Urinary bladder (tissue), 4 donors: ENCODE measurements at places on chromosomes 1 and 21.

DNA sequence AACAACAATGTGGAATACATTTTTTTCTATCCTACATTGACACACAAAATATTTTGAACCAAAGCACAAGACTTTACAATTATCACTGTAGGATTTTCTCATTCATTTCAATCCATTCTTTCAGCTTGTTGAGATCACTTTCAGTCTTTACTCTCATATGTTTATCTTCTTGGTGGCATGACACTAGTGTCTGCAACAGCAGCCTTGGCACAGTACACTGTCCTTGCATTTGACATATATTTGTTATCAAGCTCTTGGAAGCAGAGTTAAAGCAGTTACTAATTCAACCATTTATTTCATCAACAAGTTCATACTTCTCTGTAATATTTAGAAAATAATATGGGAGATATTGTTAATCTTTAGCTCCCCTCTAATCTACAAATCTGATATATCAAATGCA is 922.4 kb upstream of the ADGRL2 start:
- DNase-seq = no peak

DNA sequence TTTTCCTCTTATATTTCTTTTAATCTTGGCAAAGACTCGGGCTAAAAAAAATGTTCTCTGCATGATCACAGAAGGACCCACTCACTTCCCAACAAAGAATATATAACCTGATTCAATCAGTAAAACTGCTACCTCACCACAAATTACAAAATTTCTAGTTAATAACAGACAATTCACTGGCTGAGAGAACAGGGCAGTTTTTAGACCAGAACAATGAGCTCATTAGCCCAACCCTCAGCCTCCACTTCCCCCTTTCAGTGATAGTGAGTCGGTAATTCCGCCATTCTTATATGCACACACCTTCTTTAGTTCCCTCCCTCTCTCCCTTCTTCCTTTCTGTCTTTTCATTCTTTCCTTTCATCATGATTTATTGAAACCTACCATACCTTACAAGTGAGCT is 8.9 kb downstream of the SIPA1L2 start:
- no peak for DNase-seq

- DNase-seq = no peak
Observed at GRCh38 chr1:203726417-203726867, 38.5 kb upstream of the LAX1 start.

DNA sequence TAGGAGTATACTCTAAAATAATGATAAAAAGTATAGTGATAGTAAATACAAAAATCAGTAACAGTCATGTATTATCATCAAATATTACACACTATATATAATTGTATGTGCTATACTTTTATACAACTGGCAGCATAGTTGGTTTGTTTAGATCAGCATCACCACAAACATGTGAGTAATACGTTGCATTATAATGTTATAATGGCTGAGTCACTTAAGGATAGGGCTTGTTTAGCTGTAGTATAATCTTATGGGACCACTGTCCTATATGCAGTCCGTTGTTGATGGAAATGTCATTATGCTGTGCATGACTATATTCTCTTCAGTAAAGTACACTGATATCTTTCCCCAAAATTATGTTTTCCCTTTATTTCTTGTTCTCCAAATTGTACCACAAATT is 92.8 kb downstream of the LYPLAL1 start:
- no peak for DNase-seq

DNA sequence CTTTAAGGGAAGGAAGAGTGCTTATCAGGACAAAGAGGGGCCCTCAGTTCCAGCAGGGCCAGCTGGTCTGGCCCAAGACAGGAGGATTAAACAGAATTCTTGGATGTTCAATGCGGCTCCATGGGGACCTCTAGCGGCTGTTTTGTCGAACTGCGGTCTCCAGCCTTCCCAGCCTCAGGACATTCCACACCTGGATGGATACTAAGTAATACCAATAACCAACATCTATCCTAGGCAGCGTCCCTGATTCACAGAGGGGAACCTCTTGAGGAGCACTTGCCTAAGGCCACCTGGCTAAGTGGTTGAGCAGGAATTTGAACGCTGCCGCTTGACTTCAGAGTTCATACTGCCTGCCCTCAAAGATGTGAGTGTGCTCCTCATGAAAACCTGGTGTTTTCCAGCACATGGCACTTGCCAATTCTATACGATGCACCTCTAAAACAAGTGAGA is 15.5 kb upstream of the CD247 start:
- DNase-seq = peak; percentile 41

GRCh38 chr1:162276493-162276892 is 100.2 kb downstream of the SPATA46 start:
- no peak for DNase-seq

GRCh38 chr1:226945106-226945857 is 5.2 kb downstream of the COQ8A start:
- DNase-seq = no peak

- DNase-seq = no peak
Observed at GRCh38 chr1:67431869-67432578, 1.8 kb upstream of the SERBP1 start.

- no peak for DNase-seq
Observed at GRCh38 chr1:6594977-6595740, 7.5 kb downstream of the KLHL21 start.

DNA sequence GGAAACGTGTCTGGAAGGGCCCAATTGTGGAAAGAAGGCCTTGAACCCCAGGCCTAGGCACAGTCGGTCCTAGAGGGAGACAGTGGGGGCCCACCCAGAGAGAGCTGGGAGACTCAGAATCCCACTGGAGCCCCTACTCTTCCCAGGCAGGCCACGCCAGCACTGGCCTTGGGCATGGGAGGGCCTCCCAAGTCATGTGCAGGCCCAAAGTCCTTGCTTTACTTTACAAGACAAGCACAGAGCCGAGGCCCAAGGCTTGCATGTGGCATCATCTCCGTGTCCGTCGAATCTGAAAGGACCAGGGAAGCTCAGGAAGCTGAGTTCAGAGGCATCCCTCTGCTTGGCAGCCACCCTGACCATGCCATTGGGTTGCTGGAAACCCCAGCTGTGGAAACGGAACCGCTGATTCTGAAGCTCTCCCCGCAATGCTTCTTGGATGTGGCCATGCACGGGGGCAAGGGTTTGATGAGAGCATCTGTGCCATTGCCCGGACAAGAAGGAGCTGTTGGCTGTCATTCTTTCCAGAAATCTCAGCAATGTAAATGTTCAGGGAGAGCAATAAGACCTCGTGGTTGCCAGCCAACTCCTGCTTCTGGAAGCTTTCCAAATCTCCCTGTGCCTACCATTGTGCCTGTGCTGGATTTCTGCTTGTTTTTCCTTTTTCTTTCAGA is 32.8 kb downstream of the ABCG1 start:
- no peak for DNase-seq

GRCh38 chr1:202171292-202172014 is 11.1 kb upstream of the PTPN7 start:
- no peak for DNase-seq
